ENCODE measurements at places on chromosomes 4 and X. TPM values are rescaled to one million over a fixed set of nuclear protein-coding genes. Genes with fewer than 3 reads are reported as not detected.

The FATE1 gene
- not detected for total RNA-seq

The ZMAT1 gene
- total RNA-seq, result 3.0 TPM

GRCh38 chr4:109745830-109746229 is 16.0 kb upstream of the PLA2G12A start:
- DNase-seq, result no peak

DNA sequence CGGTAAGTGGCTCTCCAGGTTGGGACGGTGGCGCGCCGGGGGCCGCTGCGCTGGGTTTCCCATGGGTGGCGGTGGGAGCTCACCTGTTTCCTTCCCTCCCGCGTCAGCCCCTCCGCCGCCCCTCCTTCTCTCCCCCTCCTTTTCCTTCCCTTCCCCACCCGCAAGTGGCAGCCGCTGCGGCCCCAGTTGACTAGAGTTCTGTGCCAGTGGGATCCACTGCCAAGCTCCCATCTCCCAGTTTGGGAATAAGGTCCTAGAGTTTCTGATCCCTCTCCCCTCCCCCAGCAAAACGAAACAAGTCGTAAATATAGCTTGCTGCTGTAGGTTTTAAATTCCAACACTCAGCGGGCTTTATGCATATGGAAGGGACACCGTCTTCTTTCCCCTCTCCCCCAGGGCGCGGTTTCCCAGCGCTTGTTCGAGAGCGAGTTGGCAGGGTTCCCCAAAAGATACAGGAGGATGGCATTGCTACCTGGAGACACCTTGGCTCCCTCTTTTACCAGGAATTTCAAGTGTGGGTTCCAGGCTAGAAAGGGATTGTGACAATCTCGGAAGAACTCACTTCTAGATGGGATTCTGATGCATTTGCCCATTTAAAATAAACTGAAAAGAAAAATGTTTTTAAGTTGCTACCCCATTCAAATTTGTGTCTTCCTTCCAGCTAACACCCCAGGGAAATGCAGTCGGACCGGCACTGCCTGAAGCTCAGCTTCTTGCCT is 1.2 kb downstream of the TLL1 start:
- DNase-seq, result no peak

GRCh38 chr4:52248820-52249219 is 197.7 kb downstream of the SPATA18 start:
- DNase-seq, result no peak

DNA sequence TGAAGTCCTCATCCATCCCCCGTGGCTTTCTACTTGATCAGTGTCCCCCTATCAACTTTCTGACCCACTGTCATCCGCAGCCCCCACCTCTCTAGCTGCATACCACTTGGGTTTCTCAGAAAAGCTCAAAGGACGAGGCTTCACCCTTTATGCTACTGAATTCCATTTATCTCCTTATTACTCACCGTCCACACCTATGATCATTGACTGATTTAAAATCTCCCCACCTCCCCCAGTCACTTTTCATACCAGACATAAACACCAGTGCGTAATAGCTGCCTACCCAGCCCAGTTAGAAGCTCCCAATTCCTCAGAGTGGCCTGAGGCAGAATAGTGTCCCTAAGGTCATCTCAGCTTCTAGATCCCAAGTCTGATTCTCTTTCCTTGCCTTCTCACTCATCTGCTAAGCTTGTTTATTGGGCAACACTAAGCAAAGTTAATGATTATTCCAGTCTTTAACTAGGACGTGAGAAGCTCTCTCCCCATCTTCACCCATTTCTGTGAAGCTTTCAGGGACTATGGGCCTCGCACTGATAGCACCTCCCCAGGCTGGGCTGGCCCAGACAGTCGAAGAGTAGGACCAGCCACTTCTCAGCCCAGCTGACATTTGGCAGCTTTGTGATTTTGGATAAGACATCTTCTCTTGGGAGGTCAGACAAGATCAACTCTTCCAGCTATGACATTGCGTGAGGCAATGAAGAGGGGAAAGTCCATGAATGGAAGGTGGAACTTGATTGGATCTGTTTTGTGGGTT is 7.2 kb upstream of the DDX60L start:
- DNase-seq, result no peak

DNA sequence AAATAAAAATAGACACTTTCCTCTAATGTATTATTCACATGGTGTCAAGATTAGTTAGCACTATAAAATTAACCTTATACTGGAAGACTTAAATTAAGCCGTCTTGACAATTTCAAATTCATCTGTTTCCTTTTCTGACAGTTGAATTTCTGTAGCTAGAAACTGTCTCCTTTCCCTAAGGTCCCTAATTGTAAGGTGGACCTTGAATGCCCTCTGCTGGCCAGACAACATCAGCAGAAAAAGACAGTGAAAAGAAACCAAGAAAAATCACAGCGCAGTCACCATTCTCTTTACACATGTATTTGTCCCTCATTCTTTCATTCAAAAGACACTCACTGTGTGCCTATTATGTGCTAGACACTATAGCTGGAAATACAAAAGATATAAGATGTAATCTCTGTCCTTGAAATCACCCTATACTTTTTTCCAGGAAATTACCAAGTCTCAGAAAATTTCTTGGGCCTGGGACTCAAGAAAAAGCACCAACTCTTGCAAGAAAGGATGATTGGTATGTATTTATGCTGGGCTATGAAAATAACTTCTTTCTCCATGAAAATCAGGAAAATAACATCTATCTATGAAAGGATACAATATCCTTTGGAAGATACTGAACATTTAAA is 32.7 kb upstream of the AMBN start:
- DNase-seq, result no peak

GRCh38 chrX:119693996-119694451 is 1.1 kb upstream of the SEPTIN6 start:
- DNase-seq, result no peak

DNA sequence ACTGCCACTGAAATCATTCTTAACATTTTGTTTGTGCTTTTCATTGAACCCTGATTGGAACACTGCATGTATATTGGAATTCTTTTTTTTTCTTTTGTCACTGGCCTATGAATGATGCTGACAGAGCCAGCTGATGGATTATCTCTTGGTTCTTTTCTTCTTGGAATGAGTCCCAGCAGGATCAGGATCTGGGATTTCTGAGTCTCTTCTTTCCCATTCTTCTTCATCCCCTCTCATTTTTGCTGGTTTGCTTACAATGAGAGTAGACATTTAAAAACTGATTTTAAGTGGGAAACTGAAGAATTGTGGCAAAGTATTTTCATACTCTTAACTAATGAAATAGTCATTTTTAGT is 9.0 kb downstream of the DCUN1D4 start:
- DNase-seq, result no peak

GRCh38 chrX:139179592-139179991 is 350.9 kb upstream of the F9 start:
- DNase-seq, result no peak

DNA sequence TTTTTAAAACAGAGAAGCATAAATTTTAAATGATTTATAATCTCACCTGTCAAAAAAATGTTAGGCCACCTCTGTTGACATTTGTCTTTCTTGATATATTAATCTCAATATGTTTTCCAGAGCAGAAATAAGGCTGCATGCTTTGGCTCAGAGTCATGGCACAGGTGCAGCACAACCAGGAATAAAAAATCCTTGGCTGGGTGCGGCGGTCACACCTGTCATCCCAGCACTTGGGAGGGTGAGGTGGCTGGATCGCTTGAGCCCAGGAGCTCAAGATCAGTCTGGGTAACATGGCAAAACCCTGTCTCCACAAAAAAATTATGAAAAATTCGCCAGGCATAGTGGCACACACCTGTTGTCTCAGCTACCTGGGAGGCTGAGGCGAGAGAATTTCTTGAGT is 18.1 kb downstream of the CPLX1 start:
- no peak for DNase-seq

All from naive thymus-derived CD4-positive, alpha-beta T cell (primary cell).